Stimulated activated CD4-positive, alpha-beta T cell treated with anti-CD3 and anti-CD28 coated beads, Interleukin-12 subunit alpha, Interleukin-12 subunit beta, amount 100 ng/mL, for 24 hours (primary cell): ENCODE measurements at places on chromosomes 3 and 15.

- no peak for DNase-seq
Observed at GRCh38 chr3:170622369-170623159, 36.7 kb upstream of the SLC7A14 start.

DNA sequence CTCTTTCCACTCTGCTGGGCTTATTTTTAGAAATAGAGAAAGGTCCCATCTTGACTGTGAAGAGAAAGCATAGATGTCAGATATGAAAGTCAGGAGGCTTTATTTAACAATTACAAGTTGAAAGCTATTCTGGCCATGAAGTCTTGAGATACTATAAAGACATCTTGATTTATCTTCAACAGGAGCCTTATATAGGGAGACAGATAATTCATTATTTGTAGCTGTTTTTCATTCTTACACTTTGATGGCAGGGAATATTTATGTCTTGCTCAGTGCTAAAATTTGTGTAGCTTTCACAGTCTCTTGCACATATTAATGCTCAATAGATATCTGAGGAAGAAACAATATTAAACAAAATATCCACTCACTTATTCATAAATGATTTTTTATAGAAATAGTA lies 248.8 kb downstream of the C3orf38 start:
- DNase-seq: no peak

- no peak for DNase-seq
Observed at GRCh38 chr3:16768014-16768413, 116.7 kb upstream of the PLCL2 start.

DNA sequence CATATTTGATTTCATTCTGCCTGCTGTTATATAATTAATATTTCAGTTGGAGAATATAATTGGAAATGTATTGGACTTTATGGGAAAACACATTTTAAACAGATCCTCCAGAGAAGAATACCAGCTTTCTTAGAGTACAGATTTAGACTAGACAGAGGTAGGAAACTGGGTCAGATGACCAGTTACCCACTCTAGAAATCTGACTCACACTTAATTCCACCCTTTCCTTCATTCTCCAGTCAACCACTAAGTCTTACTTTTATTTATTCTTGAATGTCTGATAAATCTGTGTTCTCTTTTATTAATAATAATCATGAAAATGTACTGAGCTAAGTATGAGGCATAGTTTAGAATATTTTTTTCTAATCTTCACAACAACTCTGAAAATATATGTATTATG lies 110.7 kb downstream of the LRRC49 start:
- DNase-seq: no peak

GRCh38 chr3:99823723-99824711 lies 6.4 kb downstream of the CMSS1 start:
- DNase-seq: no peak

DNA sequence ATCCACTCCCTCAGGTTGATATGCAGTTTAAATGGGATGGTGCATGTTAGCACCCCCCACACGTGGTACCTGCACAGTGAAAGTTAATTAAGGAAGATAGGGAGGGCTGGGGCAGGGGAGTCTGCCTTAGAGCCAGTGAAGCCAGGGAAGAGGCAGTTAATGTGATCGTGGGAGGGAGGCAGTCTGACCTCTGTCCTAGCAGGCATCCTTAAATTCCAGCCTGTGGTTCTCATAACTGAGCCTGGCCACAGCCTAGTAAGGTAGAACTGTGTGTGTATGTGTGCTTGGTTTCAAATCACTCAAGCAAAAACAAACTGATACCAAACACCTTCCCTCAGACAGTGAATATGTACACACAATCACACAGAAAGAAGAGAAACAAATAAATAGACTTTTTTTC lies 319.1 kb upstream of the TLE3 start:
- no peak for DNase-seq

- DNase-seq: no peak
Observed at GRCh38 chr3:147304756-147305155, 101.6 kb downstream of the ZIC4 start.

DNA sequence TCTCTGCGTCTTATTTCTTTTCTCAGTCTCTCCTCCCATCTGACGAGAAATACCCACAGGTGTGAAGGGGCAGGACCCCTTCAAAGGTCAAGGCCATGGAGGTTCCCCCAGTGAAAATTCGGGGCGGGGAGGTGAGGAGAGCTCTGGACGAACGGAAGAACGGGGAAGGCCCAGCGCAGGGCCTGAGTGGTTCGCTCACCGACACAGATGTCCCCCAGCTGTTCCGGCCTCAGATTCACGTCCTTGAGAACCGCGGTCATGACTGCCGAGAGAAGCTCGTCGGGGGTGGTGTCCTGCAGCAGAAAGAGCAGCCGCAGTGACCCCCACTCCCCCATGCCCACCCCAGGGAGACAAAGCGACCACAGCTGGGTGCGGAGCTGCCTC lies 542 bp downstream of the ACAA1 start:
- no peak for DNase-seq

- DNase-seq: no peak
Observed at GRCh38 chr15:67077641-67078215, 12.3 kb downstream of the SMAD3 start.

GRCh38 chr15:96700555-96700954 lies 370.1 kb downstream of the NR2F2 start:
- no peak for DNase-seq

DNA sequence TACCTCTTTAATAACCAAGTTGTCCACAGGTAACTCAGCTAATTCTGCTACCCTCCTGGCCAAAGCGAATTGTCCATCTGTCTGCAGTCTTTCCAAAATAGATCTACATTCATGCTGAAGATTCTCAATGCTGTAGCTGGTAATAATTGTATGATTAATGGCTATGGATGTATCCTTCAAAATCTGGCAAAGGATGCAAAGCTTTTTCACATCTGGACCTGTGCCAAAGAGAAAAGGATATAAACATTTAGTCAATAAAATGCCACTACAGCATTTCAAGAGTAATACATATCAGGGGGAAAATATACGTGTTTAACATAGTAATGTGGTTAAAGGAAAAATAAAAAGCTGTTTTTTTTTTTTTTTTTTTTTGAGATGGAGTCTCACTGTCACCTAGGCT lies 48.7 kb downstream of the EIF3J start:
- no peak for DNase-seq
